ENCODE measurements at places on chromosomes 2 and 18. TPM values are rescaled to one million over a fixed set of nuclear protein-coding genes. Genes with fewer than 3 reads are reported as not detected.

The NRBP1 gene
- total RNA-seq, result 36.6 TPM

The TMEM169 gene
- total RNA-seq, result not detected

The SLC14A1 gene
- total RNA-seq, result 12.5 TPM

The RNF138 gene
- total RNA-seq, result 5.3 TPM

The MLPH gene
- 30.3 TPM for total RNA-seq

The NIF3L1 gene
- total RNA-seq, result 7.6 TPM

The SNTG2 gene
- total RNA-seq, result 11.9 TPM

The PRSS56 gene
- total RNA-seq, result not detected

GRCh38 chr2:120231564-120231973, 8.4 kb upstream of the TMEM185B start:
- DNase-seq, result no peak
- no peak overlapping the region for H3K27ac ChIP-seq
- H3K4me1 ChIP-seq, result no peaks in the 10 kb centered on the region
- H3K27me3 ChIP-seq, result no peaks in the 10 kb centered on the region

- H3K27me3 ChIP-seq, result no peaks in the 10 kb centered on the region
- no peaks in the 10 kb centered on the region for H3K36me3 ChIP-seq
- H3K4me1 ChIP-seq, result no peaks in the 10 kb centered on the region
- DNase-seq, result no peak
- no peak overlapping the region for H3K4me3 ChIP-seq
Measured at GRCh38 chr18:62281684-62282083, 43.4 kb upstream of the TNFRSF11A start.

- no peaks in the 10 kb centered on the region for H3K27me3 ChIP-seq
- no peak for DNase-seq
- no peak overlapping the region for H3K4me3 ChIP-seq
- H3K27ac ChIP-seq, result no peak overlapping the region
- no peaks in the 10 kb centered on the region for H3K36me3 ChIP-seq
Measured at GRCh38 chr18:8247700-8248099, 361.5 kb upstream of the RAB12 start.

DNA sequence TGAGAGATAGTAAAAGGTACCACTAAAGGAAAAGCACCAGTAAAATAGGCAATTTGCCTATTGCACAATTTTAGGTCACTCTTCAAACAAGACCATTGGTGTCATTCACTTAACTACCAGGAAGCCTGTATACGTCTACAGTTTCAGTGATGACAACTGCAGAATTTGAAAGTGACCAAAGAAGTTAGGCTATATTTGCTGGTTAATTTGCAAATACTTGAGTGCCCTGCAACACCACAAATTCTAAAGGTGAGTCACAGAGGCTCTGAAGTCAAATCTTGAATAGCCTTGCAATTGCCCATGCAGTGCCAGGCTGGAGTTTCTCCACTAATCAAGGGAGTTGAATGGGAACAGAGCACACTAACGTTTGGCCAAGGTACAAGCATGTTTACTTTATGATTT, 128.7 kb upstream of the CCDC68 start:
- H3K36me3 ChIP-seq, result no peaks in the 10 kb centered on the region
- H3K27ac ChIP-seq, result no peak overlapping the region
- H3K27me3 ChIP-seq, result no peaks in the 10 kb centered on the region
- no peaks in the 10 kb centered on the region for H3K4me1 ChIP-seq

DNA sequence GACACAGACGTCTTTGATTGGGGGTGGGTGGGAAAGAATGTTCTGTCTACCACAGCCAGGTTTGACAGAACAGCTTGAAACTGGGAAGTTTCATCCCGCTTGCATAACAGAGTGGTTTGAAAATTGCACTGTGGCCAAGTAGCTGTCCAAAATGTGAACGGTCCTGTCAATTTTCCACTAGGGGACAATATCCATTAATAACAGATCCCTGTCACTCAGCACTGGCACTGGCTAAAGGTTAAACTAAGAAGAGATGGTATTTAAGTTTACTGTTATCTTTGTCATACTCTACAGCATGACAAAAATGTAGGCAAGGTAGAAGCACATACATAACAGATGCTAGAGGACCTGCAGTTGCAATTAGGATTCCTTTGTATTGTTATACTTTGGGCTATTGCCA, 55.6 kb upstream of the ACMSD start:
- no peak overlapping the region for H3K4me3 ChIP-seq
- DNase-seq, result no peak
- no peaks in the 10 kb centered on the region for H3K36me3 ChIP-seq
- H3K27me3 ChIP-seq, result no peaks in the 10 kb centered on the region
- H3K27ac ChIP-seq, result no peak overlapping the region

DNA sequence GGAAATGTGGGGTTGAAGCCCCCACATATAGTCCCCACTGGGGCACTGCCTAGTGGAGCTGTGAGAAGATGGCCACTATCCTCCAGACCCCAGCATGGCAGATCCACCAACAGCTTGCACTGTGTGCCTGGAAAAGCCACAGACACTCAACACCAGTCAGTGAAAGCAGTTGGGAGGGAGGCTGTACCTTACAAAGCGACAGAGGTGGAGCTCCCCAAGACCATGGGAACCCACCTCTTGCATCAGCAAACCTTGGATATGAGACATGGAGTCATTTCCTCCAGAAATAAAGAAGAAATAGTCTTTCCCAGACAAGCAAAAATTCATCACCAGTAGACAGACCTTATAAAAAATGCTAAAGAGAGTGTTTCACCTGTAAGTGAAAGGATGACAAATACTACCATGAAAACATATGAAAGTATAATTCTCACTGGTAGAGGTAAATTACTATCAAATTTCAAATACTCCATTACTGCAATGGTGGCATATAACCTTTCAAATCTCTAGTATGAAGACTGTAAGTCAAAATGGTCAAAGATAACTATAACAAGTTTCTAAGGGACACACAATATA, 152.6 kb upstream of the EPHA4 start:
- no peaks in the 10 kb centered on the region for H3K27me3 ChIP-seq
- no peak overlapping the region for H3K27ac ChIP-seq
- DNase-seq, result no peak
- H3K4me1 ChIP-seq, result no peaks in the 10 kb centered on the region
- no peaks in the 10 kb centered on the region for H3K36me3 ChIP-seq
- H3K4me3 ChIP-seq, result no peak overlapping the region

DNA sequence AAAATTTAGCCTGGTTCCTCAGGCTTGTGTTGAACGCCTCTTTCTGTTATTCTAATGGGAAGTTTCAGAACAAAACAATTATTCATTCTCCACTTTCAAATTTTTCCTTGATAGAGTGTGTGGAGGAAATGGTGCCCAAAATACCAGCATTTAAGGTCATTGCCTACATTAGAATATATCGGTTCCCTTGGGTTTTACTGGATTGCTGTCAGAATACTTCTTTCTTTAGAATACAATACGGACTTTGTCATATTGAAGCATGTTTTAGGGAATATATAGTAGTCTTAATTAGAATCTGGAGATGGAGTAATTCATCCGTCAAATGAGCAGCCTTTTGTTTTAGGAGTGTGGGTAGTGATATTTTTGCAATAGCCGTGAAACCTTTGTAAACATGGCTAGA, 13.3 kb downstream of the LIMS1 start:
- H3K4me3 ChIP-seq, result no peak overlapping the region
- peaks cover 6% of the 10 kb centered on the region for H3K4me1 ChIP-seq
- H3K27ac ChIP-seq, result no peak overlapping the region
- no peaks in the 10 kb centered on the region for H3K36me3 ChIP-seq
- no peaks in the 10 kb centered on the region for H3K27me3 ChIP-seq
- DNase-seq, result no peak

DNA sequence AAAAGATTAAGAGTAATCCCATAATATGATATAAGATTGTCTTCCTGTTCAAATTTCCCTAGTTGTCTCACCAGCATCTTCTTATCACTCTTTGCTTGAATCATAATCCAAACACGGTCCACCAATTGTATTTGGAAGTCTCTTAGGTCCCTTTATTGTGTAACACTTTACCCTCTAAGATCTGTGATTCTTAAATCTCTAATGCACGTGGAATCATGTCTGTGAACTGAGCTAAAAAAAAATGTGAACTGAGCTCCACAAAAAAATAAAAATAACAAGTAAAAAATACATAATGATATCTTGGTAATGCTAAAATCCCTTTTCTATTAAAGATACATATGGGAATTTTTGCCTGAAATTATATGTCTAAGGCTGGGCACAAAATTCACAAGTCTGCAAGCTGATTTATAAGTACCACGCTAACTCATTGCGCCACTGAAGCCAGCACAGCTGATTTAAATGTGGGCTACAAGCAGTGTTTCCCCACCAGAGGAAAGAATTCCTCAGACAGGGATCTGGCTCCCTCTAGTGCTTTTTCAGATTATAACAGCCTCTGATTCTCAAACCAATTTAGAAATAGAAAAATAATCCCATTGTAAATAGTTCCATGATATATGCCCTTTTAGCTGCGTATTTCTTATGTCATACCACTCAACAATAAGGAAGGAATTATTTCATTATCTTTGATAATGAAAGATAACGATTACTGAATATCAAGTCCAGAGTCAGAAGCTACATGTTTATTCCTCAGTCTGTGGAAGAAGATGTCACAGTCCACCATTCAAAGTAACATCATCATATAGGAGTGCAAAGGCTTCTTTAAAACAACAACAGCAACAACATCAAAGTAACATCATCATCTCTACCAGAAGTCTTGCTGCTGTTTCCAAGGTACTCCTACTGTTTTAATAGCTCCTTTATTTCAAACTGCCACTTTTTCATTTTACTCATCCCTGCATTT, 22.9 kb downstream of the RBM43 start:
- H3K4me1 ChIP-seq, result no peaks in the 10 kb centered on the region
- H3K4me3 ChIP-seq, result no peak overlapping the region
- no peaks in the 10 kb centered on the region for H3K27me3 ChIP-seq
- H3K36me3 ChIP-seq, result no peaks in the 10 kb centered on the region

DNA sequence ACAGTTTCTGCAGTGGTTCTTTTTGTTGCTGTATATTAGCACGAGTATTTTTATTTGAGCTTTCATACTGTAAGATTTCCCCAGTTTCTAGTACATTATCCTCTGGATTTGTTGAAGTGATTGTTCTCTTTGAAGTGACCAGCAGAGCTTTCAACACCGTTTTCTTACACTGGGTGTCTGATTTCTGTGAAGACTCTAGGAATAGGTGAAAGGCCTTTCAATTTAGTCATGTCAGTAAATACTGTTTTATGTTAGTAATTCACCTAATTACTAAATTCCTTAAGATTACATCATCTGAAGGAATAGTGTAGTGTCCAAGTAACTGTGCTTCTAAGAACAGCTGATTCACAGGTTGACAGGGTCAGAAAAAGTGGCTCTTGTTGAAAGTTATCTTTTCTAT, 2.3 kb downstream of the PPM1B start:
- H3K4me3 ChIP-seq, result no peak overlapping the region
- peak overlapping the region; percentile 97 for H3K27ac ChIP-seq
- peaks cover 31% of the 10 kb centered on the region for H3K4me1 ChIP-seq
- no peak for DNase-seq

DNA sequence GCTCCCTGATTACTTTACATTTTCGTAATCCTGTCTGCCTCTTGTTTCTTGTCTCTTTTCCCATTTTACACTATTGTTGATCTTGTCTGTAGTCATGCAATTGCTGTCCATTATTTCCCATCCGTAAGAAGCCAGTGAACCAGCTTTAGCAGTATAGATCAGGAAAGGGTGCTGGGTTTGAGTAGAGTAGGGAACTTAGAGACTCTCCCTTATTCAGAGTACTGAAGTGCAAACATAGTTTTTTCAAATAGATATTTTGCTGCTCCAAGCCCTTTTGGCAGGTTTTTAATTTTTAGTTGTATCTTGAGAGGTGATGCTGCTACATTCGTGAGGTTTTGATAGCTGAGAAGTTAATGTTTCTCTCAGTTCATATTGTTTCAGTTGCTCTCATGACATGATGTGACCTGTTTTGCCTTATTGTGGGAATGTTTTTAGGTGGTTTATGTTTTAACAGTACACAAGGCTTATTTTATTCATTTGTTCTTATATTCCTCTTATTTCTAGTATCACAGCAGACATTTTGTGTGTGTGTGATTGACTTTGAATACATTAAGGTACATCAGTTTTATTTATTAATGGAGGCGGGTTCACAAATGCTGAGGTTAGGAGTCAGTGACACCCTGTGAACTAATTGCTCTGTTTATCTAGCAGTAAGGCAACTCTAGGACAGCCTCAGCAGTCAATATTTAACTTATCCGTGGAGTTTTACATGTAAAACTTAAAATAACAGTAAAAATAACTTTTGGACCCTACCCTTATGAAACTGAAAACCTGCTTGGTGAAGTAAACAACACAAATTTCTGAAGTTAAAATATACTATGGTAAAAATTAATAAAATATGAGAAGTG, 118.4 kb downstream of the ZNF407 start:
- no peak for DNase-seq
- no peaks in the 10 kb centered on the region for H3K36me3 ChIP-seq
- H3K4me1 ChIP-seq, result peaks cover 16% of the 10 kb centered on the region
- H3K27ac ChIP-seq, result no peak overlapping the region
- no peak overlapping the region for H3K4me3 ChIP-seq

- H3K4me1 ChIP-seq, result peaks cover 4% of the 10 kb centered on the region
- no peaks in the 10 kb centered on the region for H3K36me3 ChIP-seq
- no peak overlapping the region for H3K4me3 ChIP-seq
- H3K27ac ChIP-seq, result peak overlapping the region; percentile 27
- peak; percentile 32 for DNase-seq
- H3K27me3 ChIP-seq, result no peaks in the 10 kb centered on the region
Measured at GRCh38 chr2:64797881-64798575, 144.3 kb upstream of the SERTAD2 start.

GRCh38 chr2:96869822-96870625, at the start of gene SEMA4C:
SEMA4C (minus strand) TSS chr2:96870080; CDS start chr2:96867886, 2,194 bp downstream.
- peak within 1 kb of the TSS; percentile 91 for H3K4me3 ChIP-seq
- no peaks in the 10 kb centered on the region for H3K27me3 ChIP-seq
- H3K27ac ChIP-seq, result peak within 1 kb of the TSS; percentile 86
- DNase-seq, result peak; percentile 61
- H3K36me3 ChIP-seq, result no peaks in the 10 kb centered on the region

DNA sequence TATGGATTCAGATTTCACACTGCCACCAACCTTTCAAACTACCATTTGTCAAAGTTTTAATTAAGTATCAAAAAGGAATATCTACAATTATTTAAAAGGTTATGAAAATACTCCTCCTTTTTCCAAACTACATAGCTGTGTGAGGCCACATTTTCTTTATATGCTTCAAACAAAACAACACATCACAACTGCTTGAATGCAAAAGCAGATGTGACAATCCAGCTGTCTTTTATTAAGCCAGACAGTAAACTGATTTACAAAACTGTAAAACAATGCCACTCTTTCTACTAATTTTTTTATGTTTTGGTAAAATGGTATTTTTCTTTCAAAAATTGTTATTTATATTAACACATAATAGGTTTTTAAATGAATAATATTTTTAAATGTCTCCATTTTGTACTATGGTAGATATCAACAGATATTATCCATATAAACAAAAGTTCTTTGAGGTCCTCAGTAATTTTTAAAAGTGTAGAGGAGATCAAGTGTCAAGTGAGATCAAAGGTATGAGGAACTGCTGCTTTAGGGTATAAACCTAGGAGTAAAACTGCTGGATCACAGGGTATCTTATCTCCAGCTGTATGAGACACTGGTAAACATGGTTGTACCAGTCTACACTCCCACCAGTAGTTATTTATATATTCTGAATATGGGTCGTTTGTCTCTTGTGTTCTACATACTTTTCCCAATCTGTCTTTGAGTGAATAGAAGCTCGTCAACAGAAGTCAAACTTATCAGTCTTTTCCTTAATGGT, 68.8 kb upstream of the SERTAD2 start:
- no peak overlapping the region for H3K27ac ChIP-seq
- H3K4me3 ChIP-seq, result no peak overlapping the region
- H3K36me3 ChIP-seq, result no peaks in the 10 kb centered on the region

All from body of pancreas (tissue), 4 donors.